ENCODE measurements at places on chromosomes 7 and 10.

DNA sequence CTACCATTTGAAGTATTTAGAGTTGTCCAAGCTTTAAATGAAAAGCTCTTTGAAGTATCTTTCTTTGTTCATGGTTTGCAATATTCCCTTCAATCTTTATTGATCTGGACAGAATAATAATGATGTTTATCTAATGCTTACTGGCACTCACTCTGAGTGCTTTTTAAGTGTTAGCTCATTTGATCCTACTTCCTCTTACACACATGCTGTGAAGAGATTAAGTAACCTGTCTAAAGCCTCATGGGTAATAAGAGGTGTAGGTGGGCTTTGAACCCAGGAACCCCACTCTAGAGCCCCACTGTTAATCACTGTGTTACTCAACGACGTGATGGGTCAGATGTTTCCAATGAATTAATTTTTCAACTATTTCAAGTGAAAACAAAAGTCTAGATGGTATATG is 31.1 kb upstream of the ADD3 start:
- DNase-seq, result no peak

DNA sequence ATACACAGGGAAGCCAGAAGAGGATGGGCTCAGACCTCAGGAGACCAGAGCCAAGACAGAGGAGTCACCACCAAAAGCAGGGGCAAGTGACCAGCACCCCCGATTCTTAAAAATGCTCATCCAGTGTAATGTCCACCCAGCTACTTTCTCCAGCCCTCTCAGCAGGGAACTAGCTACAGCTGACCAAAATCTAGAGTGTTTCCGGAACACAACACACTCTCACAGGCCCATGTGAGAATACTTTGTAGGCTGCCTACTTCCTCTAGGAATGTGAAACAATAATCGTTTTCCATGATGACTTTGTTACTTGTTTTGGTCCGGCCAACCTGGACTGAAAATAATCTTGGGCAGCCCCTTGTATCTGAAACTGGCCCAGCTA is 14.5 kb downstream of the PSAP start:
- no peak for DNase-seq

DNA sequence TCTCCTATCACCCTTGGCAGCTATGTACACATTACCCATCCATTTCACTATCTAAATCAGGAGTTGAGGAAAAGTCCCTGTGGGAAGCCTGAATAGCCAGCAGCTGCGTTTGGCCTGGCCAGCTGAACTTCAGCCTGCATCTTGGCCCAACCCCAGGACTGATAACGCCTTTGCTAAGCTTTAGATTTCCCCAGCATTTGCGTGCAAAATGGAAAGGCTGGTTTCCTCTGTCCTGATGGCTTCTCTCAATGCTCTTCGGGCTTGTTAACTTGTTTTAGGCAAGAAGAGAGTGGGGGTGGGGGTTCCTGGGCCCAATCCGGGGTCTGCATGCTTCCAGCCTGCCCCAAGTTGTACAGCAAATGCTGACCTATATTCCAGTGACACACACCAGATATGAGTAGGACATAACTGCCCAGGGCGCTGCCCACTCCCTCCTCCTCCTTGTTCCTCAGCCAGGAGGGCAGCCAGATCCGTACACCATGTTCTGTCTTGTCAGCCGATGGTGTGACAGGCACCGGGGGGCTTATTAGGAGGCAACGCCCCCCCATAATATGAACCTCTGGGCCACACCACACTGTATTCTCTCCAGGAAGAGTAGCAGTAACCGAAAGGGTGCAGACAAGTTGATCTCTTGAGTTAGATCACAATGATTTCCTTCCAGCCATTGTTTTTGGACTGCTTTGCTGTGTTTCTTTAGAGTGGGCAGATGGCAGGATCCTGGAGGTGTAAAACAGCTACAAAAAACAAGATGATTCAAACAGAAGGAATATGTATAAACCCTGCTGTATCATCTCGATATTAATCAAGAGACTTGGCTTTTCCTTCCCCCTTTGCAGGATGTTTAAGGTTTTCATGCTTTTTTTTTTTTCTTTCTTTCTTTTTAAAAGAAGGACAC is 339.0 kb downstream of the RNLS start:
- peak; percentile 6 for DNase-seq

DNA sequence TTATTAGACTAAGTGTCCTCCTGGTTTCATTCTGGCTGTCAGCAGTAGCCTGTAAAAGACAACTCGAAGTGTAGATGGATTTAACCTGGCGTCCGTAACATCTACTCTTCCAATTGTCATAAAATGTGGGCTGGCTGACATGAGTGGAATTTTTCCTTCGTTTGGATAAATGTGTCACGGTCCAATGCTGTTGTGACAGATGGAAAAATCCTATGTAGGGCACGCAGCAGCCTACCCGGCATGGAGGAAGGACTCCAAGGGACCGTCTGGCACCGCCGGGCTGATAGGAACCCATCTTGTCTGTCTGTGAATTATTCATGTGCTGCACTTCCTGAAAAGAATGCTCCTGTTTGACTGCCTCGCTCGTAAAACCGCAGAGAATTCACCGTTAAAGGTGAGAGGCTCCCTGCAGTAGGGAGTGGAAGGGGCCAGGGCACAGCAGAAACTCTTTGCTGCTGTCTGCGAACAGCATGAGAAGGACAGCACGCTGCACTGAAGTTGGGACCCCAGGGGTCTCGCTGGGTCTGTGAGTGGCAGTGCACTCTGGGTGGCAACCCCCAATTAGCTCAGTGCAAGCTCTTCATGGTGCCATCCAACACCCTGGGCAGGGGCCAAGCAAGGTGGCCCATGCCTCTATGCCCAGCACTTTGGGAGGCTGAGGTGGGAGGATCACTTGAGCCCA is 1.6 kb upstream of the ORAI2 start:
- peak; percentile 41 for DNase-seq

- DNase-seq, result peak; percentile 16
Observed at GRCh38 chr10:124532106-124532641, 70.6 kb downstream of the LHPP start.

- DNase-seq, result no peak
Observed at GRCh38 chr10:80075781-80076180, 2.7 kb upstream of the TMEM254 start.

DNA sequence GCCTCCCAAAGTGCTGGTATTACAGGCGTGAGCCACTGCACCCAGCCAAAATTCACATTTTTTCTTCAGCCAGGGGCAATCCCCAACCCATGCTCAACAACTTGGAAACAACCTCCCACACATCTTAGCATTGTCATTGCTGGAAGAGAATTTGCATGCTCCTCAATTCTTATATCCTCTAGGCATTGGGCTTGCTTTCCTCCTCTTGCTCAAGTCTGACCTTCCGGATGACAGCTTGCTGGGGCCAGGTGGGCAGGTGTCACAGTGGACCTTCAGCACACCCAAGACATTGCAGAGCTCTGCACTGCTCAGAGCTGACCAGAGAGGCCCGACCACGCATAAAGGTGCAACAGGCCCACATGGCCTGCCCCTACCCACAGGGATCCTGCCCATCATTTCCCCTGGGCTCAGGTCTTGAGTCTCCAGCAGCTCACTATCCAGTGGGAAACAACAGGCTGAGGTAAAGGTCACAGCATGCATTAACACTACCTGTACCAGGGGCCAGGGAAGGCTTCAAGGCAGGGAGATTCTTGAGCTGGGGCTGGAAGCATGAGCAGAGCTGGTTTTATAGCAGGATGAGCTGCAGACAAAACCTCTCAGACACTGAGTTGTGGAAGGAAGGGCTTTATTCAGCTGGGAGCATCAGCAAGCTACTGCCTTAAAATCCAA is 6.8 kb upstream of the GPR15LG start:
- DNase-seq, result no peak

DNA sequence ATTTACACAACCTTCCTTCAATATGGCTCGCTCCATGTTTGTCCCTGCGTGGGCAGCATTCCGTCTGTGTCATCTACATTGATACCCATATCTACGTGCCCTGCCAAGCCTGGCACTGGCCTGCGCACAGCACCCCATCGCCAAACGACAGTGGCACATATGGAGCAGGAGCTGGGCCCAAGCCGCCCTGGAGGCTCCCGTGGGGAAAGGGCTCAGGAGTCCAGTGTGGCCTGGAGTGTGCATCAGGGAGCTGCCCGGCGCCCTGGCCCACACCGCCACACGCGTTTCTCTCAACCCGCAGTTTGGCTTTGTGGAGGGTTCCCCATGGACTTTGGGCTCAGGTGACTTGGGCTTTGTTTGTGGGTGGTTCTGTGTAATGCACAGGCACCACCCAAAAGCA is 273.2 kb downstream of the PTPRN2 start:
- DNase-seq, result no peak

GRCh38 chr10:72692994-72693781 is 1.2 kb downstream of the MCU start:
- no peak for DNase-seq

- DNase-seq, result no peak
Observed at GRCh38 chr7:115475761-115476385, 554.0 kb downstream of the MDFIC start.
